Chondrocyte (in vitro differentiated cells): ENCODE measurements at places on chromosomes 12 and 14. TPM values are rescaled to one million over a fixed set of nuclear protein-coding genes. Genes with fewer than 3 reads are reported as not detected.

ITGA7 gene
- 5.6 to 32.4 TPM (median 31.6 TPM) in 3 replicates for total RNA-seq

FBLN5 gene
- 1,189 to 1,311 TPM (median 1,232 TPM) in 3 replicates for total RNA-seq

CEP290 gene
- 15.0 to 20.6 TPM (median 16.9 TPM) in 3 replicates for total RNA-seq

LBHD2 gene
- total RNA-seq, result not detected in 3 replicates

GUCY2C gene
- not detected in 3 replicates for total RNA-seq

COA8 gene
- 39.1 to 51.9 TPM (median 50.7 TPM) in 3 replicates for total RNA-seq

PEBP1 gene
- total RNA-seq, result 134 to 153 TPM (median 138 TPM) in 3 replicates

AQP6 gene
- total RNA-seq, result not detected in 3 replicates

GNPNAT1 gene
- 45.9 to 51.0 TPM (median 48.4 TPM) in 3 replicates for total RNA-seq

ANO4 gene
- total RNA-seq, result 6.5 to 11.0 TPM (median 9.2 TPM) in 3 replicates

DNA sequence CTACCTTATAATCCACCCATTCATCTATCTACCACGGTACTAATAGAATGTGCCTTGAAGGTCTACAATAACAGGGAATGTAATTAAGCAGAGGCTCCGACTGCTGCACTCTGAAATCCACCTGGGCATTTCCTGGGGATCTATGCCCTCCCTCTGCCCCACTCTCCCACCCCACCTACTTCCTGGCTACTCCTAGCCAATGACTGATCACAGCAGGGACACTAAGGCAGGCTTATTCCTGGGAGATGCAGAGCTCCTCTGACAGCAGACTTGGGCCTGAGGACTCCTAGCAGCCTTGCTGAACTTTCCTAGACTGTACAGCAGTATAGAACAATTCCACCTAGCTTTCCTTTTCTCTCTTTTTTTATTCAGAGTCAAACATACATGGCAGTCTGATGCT lies 91.1 kb upstream of the DHRS4 start:
- H3K4me1 ChIP-seq, result no peaks in the 10 kb centered on the region
- DNase-seq, result no peak
- no peak overlapping the region for H3K27ac ChIP-seq
- H3K36me3 ChIP-seq, result peaks cover 1% of the 10 kb centered on the region
- no peak overlapping the region for H3K4me3 ChIP-seq

- DNase-seq, result no peak
- peak overlapping the region; percentile 64 for H3K27ac ChIP-seq
Measured at GRCh38 chr12:12443431-12443878, 86.6 kb downstream of the BORCS5 start.

- peaks cover 27% of the 10 kb centered on the region for H3K4me1 ChIP-seq
- no peak for DNase-seq
- H3K27ac ChIP-seq, result peak overlapping the region; percentile 79
Measured at GRCh38 chr12:65362234-65363031, 84.0 kb downstream of the MSRB3 start.

- DNase-seq, result peak; percentile 84
- peaks cover 2% of the 10 kb centered on the region for H3K36me3 ChIP-seq
- no peak overlapping the region for H3K27ac ChIP-seq
- peak overlapping the region; percentile 43 for H3K4me3 ChIP-seq
- peaks cover 24% of the 10 kb centered on the region for H3K4me1 ChIP-seq
Measured at GRCh38 chr12:6074979-6075585, 49.4 kb downstream of the VWF start.

GRCh38 chr12:107512391-107512790 lies 173.2 kb upstream of the PWP1 start:
- H3K27ac ChIP-seq, result no peak overlapping the region
- H3K4me1 ChIP-seq, result peaks cover 12% of the 10 kb centered on the region
- DNase-seq, result no peak
- peaks cover 13% of the 10 kb centered on the region for H3K27me3 ChIP-seq

DNA sequence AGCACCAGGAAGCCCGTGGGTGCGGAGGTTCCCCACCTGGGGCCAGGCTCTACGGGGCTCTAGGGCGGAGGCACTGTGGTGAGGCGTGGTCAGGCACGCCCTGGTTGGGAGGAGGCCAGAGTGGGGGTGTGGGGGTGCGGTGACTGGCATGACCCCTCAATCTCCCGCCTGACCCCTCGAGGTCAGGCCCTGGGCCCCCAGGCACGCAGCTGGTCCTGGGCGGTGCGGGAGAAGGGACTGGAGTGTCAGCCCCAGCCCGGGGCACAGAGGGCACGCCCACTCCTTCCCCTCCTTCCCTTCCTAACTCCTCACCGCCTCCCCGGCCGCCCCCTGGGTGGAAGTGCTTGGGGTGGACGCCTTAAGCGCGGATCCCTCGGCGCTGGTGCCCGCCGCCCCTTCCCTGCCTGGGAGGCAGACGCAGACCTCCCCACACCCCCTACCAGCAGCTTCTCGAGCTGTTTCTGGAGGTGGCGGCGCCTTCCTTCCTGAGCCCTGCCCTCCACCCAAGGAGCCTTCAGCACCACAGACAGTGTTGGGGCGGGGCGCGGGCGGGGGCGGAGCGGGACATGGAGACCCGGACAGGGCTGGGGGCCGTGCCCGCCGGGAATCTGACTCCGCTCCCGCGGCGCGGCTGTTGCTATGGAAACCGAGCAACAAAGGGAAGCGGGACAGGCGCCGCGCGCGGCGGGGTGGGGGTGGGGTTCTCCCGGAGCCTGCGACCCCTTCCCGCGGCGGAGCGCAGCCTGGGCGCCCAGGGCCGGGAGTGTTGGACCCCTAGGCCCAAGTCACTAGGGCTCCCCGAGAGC lies 741 bp upstream of the CRIP2 start:
- peak overlapping the region; percentile 80 for H3K27ac ChIP-seq
- H3K36me3 ChIP-seq, result no peaks in the 10 kb centered on the region
- peaks cover 30% of the 10 kb centered on the region for H3K4me1 ChIP-seq
- no peaks in the 10 kb centered on the region for H3K27me3 ChIP-seq
- no peak for DNase-seq

GRCh38 chr12:110739488-110739887 lies 3.2 kb downstream of the PPP1CC start:
- no peak for DNase-seq
- peaks cover 62% of the 10 kb centered on the region for H3K4me1 ChIP-seq
- no peaks in the 10 kb centered on the region for H3K27me3 ChIP-seq
- H3K36me3 ChIP-seq, result peaks cover 1% of the 10 kb centered on the region
- no peak overlapping the region for H3K27ac ChIP-seq

DNA sequence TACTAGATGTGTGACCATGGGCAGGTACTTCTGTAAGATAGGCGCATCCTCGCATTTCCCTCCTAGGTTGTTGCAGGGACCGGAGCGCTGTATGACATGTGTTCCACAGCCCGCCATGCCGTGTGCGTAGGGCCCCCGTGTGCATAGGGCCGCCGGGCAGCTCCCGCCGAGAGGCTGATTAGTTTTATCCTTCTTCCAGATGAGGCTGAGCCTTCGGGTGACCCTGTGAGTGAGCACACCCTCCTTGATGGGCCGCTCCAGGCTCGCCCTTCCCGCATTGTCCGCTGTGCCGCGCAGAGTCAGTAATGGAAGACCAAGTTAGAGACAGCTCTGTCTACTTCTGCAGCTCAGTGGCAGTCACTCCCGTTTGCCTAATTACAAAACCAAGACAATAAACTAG lies 72.9 kb upstream of the DYNC1H1 start:
- no peaks in the 10 kb centered on the region for H3K4me1 ChIP-seq
- H3K27ac ChIP-seq, result no peak overlapping the region
- DNase-seq, result no peak

GRCh38 chr12:52183544-52183910 lies 8.3 kb downstream of the KRT80 start:
- H3K4me3 ChIP-seq, result no peak overlapping the region
- no peak for DNase-seq
- H3K36me3 ChIP-seq, result peaks cover 2% of the 10 kb centered on the region
- H3K27me3 ChIP-seq, result no peaks in the 10 kb centered on the region
- H3K27ac ChIP-seq, result peak overlapping the region; percentile 95
- peaks cover 93% of the 10 kb centered on the region for H3K4me1 ChIP-seq

- H3K36me3 ChIP-seq, result no peaks in the 10 kb centered on the region
- peaks cover 37% of the 10 kb centered on the region for H3K4me1 ChIP-seq
- peak overlapping the region; percentile 82 for H3K27ac ChIP-seq
- no peak overlapping the region for H3K4me3 ChIP-seq
Measured at GRCh38 chr14:89445273-89445973, 28.4 kb upstream of the FOXN3 start.

GRCh38 chr12:124745891-124746570 lies 117.6 kb downstream of the SCARB1 start:
- DNase-seq, result no peak
- H3K4me1 ChIP-seq, result peaks cover 33% of the 10 kb centered on the region
- H3K4me3 ChIP-seq, result peak overlapping the region; percentile 37
- H3K27me3 ChIP-seq, result no peaks in the 10 kb centered on the region
- H3K27ac ChIP-seq, result peak overlapping the region; percentile 58
- no peaks in the 10 kb centered on the region for H3K36me3 ChIP-seq

GRCh38 chr14:72776701-72777261 lies 117.1 kb downstream of the DPF3 start:
- peaks cover 17% of the 10 kb centered on the region for H3K4me1 ChIP-seq
- H3K27ac ChIP-seq, result no peak overlapping the region
- no peak for DNase-seq

DNA sequence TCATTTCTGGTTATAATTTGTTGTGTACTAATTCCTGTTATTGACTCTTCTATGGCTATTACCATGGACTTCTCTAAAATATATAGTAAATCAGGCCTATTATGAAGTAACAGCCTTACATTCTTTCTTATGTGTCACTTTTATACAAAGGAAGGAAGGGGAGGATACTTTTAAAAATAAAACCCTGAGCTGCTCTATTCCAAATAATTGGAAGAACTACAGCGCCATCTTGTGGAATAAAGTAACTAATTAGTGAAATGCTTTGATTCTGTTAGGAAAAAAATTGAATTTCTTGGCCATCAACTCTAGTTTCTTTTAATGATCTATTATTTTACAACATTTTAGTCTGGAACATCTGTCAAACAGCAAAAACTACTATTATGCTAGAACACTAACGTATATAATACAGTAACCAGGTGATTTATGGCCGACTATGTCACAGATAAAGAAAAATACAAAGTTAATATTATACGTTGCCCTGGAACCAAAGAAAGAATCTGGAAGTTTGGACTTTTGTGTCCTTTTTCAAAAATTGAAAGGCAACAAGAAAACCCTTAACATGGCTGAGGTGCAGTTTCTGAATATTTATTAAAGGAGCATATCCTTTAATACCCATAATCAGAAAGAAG lies 55.0 kb upstream of the NELL2 start:
- H3K4me3 ChIP-seq, result no peak overlapping the region
- H3K36me3 ChIP-seq, result no peaks in the 10 kb centered on the region
- no peak overlapping the region for H3K27ac ChIP-seq
- H3K27me3 ChIP-seq, result no peaks in the 10 kb centered on the region

- peak overlapping the region; percentile 24 for H3K27ac ChIP-seq
- H3K4me1 ChIP-seq, result peaks cover 36% of the 10 kb centered on the region
- no peak for DNase-seq
- no peaks in the 10 kb centered on the region for H3K27me3 ChIP-seq
Measured at GRCh38 chr12:29043069-29043468, 106.0 kb upstream of the FAR2 start.

- no peaks in the 10 kb centered on the region for H3K4me1 ChIP-seq
- H3K36me3 ChIP-seq, result no peaks in the 10 kb centered on the region
- H3K27ac ChIP-seq, result no peak overlapping the region
- DNase-seq, result no peak
- H3K4me3 ChIP-seq, result no peak overlapping the region
- peaks cover 14% of the 10 kb centered on the region for H3K27me3 ChIP-seq
Measured at GRCh38 chr12:85552461-85552860, 272.4 kb downstream of the ALX1 start.

GRCh38 chr14:53668897-53669296 lies 287.7 kb downstream of the BMP4 start:
- H3K27ac ChIP-seq, result no peak overlapping the region
- H3K4me1 ChIP-seq, result peaks cover 15% of the 10 kb centered on the region
- no peak for DNase-seq
- H3K27me3 ChIP-seq, result no peaks in the 10 kb centered on the region
- no peak overlapping the region for H3K4me3 ChIP-seq

- no peak overlapping the region for H3K27ac ChIP-seq
- no peak overlapping the region for H3K4me3 ChIP-seq
- H3K27me3 ChIP-seq, result peaks cover 2% of the 10 kb centered on the region
- peak; percentile 33 for DNase-seq
- H3K36me3 ChIP-seq, result no peaks in the 10 kb centered on the region
Measured at GRCh38 chr14:103328941-103329340, 5.1 kb upstream of the EIF5 start.

DNA sequence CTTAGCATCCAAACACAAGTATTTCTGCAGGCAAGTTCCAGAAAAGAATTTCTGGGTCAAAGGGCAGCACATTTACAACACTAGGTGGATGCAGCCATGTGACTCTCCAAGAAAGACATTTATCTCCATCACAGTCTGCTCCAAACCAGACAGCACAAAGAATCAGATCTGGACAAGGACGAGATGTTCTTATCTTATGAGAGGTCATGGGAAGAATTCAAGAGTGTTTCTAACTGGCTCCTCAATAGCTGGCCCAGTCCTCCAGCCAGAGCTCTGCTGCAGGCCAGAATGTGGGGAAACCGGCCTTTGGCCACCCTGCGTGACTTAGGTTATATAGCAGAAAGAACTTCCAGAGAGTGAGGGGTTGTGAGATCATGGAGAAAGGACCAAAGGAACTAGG lies 17.4 kb downstream of the TMEM119 start:
- no peak overlapping the region for H3K4me3 ChIP-seq
- no peak for DNase-seq
- H3K27me3 ChIP-seq, result no peaks in the 10 kb centered on the region
- H3K36me3 ChIP-seq, result no peaks in the 10 kb centered on the region

- no peak overlapping the region for H3K27ac ChIP-seq
- DNase-seq, result no peak
- H3K27me3 ChIP-seq, result no peaks in the 10 kb centered on the region
- H3K4me3 ChIP-seq, result no peak overlapping the region
Measured at GRCh38 chr12:120169946-120170345, 24.6 kb downstream of the GCN1 start.

- no peak for DNase-seq
- H3K27me3 ChIP-seq, result no peaks in the 10 kb centered on the region
- no peak overlapping the region for H3K27ac ChIP-seq
- H3K4me3 ChIP-seq, result no peak overlapping the region
- no peaks in the 10 kb centered on the region for H3K36me3 ChIP-seq
Measured at GRCh38 chr12:130559806-130560205, 156.3 kb downstream of the RIMBP2 start.

DNA sequence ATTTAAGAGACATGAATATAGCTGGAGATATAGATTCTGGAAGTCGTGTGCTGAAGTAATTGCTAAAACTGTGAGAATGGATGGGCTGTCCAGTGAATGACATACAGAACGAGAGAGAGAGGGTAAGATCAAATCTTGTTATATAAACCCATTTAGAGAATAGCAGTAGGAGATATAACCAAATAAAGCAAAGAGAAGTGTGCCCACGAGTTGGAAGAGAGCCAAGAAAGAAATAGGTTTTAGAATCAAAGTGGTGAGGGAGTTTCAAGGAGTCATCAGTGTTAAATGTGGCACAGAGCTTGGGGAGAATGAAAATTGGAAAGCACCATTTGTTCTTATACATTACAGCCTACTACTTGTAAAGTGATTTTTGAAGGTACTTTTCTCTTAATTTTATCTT lies 19.2 kb downstream of the TOGARAM1 start:
- no peak overlapping the region for H3K27ac ChIP-seq
- no peaks in the 10 kb centered on the region for H3K27me3 ChIP-seq
- H3K4me3 ChIP-seq, result no peak overlapping the region
- H3K4me1 ChIP-seq, result peaks cover 19% of the 10 kb centered on the region
- no peak for DNase-seq
